ENCODE measurements at places on chromosomes 11 and 22.

GRCh38 chr11:115338476-115338875, 165.7 kb downstream of the CADM1 start:
- DNase-seq, result no peak

GRCh38 chr11:77127235-77127911, 673 bp upstream of the MYO7A start:
- DNase-seq, result no peak

DNA sequence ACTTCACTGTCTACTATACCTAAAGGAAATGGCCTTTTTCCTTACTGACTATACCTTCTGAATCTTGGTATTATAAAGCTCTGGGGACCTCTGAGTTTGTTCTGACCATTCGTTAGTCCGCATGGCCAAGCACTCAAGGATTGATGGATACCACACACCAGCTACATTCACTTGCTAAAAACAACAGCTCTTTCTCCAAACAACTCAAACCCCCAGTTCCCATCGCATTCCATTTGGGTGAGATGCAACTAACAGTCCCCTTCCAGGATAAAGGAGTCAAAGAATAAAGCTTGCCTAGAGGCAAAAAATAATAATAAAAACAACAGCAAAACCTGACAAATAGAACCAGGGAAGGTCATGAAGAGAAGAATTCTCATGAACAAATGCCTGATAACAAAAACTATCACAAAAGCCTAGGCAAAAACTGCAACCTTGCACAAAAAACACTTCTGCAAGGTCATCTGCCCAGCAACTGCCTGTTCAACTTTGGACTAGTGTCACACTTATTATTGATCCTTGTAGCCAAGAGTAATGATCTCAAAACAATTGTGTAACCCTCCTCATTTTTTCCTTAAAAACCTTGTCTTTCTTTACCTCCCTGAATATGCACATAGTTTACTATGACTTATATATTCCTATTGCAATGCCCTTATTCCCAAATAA, 139.0 kb upstream of the GUCY1A2 start:
- no peak for DNase-seq

DNA sequence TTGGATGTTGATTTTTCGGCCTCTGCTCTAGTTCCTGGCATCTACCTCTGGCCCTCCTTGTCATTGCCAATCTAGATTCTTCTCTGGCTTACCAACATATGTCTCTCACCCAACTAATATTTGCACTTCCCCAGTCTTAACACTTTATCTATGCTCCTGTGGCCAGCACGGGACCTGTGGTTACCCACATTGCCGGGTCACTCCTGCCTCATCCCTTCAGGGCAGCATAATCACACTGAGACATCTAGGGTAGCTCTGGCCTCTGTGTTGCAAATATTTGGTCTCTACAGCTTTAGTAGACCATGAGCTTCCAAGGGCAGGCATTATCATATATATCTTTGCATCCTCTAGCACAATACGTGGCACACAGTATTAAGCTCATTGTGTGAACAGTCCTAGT, 182.0 kb upstream of the ARHGAP20 start:
- no peak for DNase-seq

GRCh38 chr11:96275801-96276594, 67.0 kb downstream of the MAML2 start:
- DNase-seq, result no peak

DNA sequence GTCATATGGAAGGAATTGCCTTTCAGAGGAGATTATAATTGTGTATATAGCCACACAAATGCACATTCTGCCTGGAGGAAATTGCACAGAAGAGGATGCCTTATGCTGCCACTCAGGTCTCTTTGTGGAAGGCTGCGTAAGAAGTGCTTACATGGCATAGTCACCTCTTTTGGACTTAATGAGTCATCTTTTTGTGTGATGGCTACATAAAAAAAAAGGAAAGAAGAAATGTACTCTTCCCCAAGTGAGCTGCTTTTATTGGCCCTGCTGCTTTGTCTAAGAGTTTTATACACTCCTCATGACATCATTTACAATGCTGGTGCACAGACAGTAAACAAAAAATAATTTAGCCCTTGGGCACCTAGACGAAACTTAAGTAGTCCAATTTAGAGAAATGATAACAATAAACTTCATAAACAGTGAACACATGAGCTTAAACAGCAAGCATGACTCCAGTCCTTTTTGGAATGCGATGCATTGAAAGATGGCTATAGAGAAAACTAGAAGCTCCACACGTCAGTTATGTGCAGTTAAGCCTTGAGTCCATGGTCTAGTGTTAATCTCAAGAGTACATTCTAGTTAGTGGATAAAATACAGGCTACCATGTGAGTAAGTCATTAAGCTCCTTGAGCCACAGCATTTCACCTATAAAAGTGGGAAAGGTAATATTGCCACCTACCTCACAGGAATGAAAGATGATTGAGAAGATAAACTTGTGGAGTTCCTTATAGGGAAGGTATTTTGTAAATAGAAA, 12.0 kb downstream of the CSTPP1 start:
- DNase-seq, result no peak

All from SIG-M5 (cell line).